ENCODE measurements at places on chromosomes 4 and X.

DNA sequence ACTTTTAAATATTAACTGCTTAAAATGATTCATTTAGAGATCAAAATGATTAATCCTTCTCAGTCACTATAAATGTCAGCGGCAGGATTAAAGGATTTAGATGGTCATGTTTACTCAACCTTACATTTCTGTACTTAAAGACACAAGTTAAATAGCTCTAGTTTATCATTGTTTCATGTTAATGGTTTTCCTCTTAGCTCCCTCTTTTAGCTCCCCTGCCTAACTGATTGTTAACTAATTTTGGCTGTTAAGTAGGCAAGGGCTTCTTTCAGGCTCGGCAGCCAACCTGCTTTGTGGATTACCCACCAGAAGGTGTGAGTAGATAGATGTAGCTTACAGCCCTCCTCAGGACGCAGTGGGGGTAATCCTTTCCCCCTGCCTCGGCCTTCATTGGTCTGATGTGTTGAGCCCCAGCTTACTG, 96.0 kb downstream of the TENM3 start:
- DNase-seq = no peak

DNA sequence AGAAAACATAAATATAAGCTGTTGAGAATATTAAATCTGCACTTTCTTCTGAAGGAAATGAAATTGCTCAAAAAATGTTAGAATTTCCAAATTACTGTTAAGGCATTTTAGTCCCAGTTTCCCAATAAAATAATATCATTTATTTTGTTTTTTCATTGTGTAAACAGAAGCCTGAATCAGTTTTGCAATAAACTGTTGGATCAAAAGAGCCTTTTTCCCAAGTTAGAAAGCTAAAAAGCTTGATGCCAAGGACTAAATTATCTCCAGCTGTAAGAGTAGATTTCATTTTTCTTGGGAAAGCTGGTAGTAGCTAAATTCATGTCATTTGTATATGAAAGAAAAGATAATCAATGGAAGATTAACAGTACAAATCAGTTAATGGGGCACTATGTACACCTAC, 95.8 kb downstream of the RNF150 start:
- DNase-seq = no peak

GRCh38 chr4:73431813-73432168, 4.2 kb upstream of the AFP start:
- DNase-seq = no peak

GRCh38 chrX:109793191-109793590, 60.1 kb upstream of the ACSL4 start:
- no peak for DNase-seq

GRCh38 chr4:126755506-126755905, 877.3 kb upstream of the INTU start:
- no peak for DNase-seq

DNA sequence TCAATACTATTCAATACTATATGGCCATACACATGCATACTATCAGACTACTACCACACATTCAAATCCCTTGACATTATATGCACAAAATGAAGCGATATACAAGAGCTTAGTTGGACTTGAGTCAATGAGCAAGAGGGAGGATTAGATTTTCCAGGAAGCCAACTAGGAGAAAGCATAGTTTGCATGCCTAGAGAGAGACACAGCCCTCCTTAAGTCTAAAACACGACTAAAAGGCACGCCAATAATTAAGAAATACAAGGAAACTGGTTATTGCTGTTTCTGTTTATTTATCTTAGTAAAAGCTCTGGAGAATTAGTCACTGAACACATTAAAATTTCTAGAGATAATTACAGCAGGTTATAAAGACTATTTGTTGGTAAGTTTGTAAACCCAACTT, 21.8 kb downstream of the MBNL3 start:
- DNase-seq = no peak

DNA sequence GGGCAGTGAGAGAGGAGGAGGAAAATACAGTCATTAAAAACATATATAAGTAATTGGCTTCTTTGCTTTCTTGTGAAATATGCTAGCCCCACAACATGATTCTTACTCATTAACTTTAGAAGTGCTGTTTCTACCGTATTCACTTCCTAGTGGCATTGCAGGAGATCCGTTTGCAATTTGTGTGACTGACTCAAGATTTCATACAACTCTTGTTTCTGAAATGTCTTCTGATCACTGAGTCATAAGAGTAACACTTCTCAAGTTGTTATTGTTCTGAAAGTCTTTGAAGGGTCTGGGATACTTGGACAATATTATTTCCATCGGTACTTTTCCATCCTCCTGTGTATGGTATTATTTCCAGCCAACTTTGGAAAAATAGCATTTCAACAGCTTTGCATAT, 310.8 kb downstream of the PACRGL start:
- DNase-seq = no peak

DNA sequence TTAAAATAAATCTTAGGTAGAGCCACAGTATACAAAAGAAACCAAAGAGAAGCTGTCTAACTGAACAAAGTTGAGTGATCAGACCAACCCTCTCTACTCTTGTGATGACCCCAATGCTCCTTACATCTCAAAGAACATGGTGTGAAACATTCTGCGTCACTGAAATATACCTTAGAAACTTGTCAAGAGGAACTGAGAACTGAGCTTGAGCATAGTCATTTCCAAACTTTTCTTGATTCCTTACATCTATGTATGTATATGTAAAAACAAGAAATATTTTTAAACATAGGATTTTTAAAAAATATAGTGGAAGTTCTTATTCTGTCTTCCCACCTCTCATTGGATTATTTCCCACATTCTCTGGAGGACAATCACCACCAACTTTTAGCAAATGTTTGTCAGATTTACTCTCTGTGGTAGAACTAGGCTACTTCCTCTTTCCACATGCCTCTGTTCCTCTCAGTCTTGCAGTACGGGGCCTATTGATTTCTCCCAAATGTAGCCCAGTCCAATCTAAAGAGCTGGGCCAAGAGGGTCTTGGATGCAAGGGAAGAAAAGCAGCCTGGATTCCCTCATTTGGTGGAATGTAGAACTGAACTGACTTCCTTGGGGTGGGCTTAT, 98.2 kb upstream of the HHIP start:
- DNase-seq = no peak

DNA sequence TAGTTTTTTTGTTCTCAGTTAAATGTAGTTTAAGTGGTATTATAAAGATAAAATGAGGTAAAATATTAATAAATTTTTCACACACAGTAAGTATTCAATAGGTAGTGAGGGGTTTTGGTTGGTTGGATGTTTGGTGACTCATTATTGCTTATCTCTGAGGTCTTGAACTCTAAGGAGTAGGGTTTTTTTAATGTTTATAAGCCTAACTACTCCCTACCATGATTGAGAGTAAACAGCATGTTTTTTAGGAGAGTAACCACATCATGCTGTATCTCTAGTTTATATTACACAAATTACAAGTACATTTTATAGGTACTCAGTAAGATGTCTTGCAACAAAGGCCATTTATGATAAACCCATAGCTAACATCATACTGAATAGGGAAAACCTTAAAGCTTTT, 181.6 kb downstream of the MAPK10 start:
- no peak for DNase-seq

GRCh38 chrX:130560544-130560943, 158.8 kb downstream of the RBMX2 start:
- no peak for DNase-seq

GRCh38 chr4:188113156-188113555, 3.8 kb upstream of the TRIML2 start:
- DNase-seq = no peak

DNA sequence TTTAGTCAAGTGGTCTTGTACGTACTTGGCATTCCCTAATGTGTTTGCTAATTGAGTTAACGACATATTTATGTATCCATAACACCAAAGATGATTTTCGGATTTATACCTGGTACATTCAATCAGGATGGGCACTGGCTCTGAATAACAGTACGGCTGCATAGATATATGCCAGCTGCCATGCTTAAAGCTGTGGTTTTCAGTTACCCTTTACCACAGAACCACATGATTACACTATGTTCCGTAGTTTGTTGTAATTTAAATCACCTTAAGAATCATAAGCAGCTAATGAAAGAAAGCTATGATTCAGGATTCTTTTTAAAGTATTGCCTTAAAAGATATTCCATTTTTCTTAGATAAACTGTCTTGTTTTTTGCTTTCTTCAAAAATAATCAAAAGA, 53.6 kb downstream of the FIP1L1 start:
- DNase-seq = no peak

- DNase-seq = no peak
These were observed 400.1 kb upstream of the CPEB2 start for GRCh38 chr4:14602206-14602605.

- DNase-seq = no peak
These were observed 434.5 kb upstream of the FTHL17 start for GRCh38 chrX:31506360-31506759.

DNA sequence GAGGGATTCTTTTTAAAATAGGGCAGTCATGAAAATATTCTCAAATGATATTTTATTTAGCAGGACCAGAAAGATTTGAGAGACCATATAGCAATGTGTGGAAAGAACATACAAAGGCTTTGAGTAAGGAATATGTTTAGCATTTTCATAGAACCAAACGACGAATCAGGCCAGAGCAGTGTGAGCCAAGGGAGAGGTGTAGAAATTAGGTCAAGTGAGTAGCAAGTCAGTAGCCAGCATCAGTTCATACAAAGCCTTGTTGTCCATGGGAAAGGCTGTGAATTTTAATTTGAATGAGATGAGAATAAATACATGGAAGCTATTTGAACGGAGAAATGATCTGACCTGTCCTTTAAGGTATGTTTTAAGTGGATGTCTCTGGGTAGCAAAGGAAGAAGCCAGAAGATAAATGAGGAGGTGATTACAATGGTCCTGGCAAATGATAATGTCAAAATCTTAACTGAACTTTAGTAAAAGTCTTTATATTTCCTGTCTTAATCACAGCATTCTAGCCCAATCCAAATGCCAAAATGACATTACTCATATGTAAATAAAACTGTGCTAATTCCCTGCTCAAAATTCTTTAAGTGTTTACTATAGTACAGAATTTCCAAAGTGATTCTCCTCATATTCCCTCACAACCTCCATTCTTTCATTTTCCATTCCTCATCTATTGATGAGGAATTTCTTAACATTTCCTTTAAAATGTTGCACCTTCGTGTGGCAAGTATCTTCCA, 155.7 kb upstream of the SLIT2 start:
- DNase-seq = no peak

DNA sequence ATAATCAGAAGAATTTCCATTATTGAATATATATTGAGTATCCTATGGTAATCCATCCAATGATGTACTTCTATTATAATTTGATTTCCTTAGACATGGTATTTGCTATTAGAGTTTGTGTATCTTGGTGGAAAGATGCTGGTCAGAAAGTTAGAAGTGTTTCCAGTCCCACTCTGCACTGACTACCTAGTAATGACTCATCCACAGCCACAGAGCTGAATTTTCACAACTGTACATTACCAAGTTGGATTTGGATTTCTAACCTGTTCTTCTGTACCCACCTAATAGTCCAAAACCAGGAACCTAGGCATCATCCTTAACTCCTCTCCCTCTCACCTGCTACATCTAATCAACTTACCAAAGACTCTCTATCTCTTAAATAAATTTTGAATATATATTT, 145.4 kb downstream of the REELD1 start:
- DNase-seq = no peak

GRCh38 chr4:17468619-17469221, 43.2 kb downstream of the QDPR start:
- DNase-seq = no peak

DNA sequence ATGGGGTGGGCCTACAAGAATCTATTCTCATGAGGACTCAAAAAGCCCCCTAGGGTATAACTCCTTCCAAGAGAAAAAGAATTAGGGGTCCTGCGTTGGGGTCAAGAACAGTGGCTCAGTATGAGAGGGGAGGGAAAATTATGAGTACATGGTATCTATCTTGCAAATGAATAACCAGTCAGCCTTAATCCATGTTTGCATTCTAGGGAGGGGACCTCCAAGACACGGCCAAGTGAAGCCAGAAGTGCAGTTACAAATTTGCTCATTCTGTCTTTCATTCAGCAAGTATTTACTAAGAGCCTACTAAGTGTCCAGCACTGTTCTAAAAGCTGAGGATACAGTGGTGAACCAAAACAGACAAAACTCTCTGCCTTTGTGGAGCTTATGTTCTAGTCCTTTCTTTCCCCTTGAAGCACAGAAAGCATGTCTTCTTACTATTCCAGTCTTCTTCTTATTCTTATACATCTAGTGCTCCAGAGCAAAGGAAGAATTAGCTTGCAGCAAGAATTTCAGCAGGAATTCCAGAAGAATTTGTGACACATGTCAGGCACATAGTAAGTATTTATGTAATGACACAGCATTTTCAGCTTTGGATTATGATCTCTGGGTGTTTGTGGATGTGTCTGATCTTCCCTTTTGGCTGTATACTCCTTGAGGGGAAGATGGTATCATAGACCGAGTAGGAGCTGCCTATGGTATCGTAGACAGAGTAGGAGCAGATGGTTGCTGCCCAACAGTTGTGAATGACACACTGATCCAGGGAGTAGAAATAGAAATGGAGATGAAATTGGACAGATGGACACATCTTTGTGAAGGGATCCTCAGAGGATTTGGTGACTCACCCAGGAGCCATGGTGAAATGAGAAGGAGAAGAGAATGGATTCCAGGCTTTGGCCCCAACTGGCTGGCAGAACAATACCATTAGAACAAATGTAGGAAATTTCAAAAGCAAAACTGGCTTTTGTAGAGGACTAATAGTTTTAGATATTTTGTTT, 75.9 kb downstream of the COQ2 start:
- DNase-seq = no peak
